ENCODE measurements at places on chromosomes 1 and 21.
A peak's percentile ranks its signal among the peaks of the same experiment; 100 is the strongest.

DNA sequence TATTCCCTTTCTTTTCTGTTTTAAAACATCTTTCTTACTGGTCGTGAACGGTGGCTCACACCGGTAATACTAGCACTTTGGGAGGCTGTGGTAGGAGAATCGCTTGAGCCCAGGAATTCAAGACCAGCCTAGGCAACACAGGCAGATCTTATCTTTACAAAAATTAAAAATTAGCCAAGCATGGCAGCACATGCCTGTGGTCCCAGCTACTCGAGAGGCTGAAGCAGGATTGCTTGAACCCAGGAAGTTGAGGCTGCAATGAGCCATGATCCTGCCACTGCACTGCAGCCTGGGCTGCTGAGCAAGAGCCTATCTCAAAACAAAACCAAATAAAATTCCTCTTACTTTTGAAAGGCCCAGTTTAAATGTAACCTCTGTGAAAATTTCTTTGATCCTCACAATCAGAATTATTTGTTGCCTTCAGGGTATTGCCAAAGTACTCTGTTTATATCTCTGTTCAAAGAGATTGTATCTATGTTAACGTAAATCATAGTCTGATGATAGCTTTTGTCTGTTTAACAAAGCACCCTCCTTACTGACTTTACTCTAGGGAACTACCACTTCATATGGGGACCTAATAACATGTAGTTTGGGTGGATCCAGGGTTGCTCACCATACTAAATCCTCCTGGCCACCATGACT is 71.6 kb downstream of the RERE start:
- DNase-seq, result no peak

DNA sequence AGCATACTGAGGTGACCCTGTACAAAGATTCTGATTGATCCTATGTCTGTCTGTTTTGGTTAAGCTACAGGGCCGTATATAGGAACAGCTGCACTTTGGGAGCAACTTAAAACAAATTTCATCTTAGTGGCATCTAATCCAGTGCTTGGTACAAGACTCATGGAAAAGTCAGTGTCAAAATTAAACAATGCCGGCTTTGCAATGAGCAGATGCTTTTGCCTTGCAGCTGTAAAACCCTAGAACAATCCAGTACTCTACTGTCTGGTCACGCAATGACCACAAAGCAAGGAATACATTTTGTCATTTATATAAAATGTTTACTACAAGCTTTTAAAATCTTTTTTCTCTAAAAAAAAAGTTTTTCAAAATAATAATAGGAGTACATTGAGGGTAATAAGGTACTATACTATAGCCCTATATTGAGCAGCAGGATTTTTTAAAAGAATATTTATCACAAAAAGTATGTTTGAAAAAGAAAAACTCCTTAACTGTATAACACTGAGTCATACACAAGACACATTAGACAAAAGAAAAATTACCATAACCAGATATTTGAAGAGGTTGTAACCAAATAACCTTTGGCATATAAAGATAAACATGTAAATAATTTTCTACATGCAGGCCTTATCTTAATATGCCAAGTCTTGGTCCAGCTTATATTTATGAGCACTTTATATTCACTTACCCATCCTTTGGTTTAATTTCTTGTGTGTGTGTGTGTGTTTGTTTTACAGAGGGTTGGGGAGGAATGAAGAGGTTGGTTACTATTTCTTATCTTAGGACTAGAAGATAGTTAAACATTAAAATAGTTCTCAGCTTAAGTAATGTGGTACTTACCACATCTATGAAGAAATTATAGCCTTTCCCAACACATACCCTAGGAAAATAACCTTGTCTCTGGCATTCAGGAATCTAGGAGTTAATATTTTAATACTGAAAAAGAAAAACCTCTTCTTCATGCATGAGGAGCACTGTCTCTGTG is 262.3 kb downstream of the FAF1 start:
- DNase-seq, result no peak

- no peak for DNase-seq
These were observed 9.8 kb downstream of the OVGP1 start for GRCh38 chr1:111417755-111418154.

- DNase-seq, result no peak
These were observed 1353.1 kb upstream of the ADGRL4 start for GRCh38 chr1:80359666-80360065.

GRCh38 chr1:227318853-227319607 is 738 bp upstream of the CDC42BPA start:
- DNase-seq, result peak; percentile 28

DNA sequence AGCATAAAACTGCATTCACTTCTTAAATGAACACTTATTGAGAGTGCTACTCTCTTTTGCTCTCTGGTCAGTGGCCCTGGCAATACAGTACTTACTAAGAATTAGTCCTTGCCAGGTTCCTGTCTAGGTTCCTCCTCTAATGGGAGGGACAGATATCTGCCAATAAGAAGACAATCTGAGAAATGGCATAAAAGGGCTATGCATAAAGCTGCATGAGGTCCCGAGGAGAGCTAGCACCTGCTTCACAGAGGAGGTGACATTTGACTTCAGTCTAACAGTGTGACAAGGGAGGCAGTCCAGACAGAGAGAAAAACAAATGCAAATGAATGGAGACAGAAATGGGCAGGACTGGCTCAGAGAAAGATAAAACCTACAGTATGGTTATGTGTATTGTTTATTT is 357.1 kb upstream of the SGIP1 start:
- no peak for DNase-seq

- DNase-seq, result no peak
These were observed 7.4 kb downstream of the SLC16A4 start for GRCh38 chr1:110383251-110383990.

- DNase-seq, result no peak
These were observed 631.8 kb downstream of the AJAP1 start for GRCh38 chr1:5286244-5286643.

DNA sequence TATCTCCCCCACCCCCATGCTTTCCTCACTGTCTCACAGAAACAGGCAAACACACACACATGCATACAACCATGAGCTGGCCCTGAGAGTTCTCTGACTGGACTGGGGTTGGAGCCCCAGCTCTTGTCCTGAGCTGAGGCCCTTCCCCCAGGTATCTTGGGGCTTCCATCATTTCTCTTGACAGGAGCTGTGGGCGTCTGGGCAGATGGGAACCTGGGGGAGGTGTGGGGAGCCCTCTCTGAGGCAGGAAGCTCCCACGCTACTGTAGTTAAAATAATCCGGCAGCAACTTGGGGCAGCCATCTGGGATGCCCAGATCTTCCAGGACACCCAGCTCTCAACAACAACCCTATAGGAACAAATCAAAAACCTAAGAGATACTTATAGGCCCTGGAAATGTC is 2.7 kb upstream of the KIF21B start:
- no peak for DNase-seq

GRCh38 chr1:59006289-59006658 is 222.4 kb upstream of the JUN start:
- DNase-seq, result no peak

GRCh38 chr1:19437891-19438294 is 47.4 kb downstream of the CAPZB start:
- DNase-seq, result no peak

DNA sequence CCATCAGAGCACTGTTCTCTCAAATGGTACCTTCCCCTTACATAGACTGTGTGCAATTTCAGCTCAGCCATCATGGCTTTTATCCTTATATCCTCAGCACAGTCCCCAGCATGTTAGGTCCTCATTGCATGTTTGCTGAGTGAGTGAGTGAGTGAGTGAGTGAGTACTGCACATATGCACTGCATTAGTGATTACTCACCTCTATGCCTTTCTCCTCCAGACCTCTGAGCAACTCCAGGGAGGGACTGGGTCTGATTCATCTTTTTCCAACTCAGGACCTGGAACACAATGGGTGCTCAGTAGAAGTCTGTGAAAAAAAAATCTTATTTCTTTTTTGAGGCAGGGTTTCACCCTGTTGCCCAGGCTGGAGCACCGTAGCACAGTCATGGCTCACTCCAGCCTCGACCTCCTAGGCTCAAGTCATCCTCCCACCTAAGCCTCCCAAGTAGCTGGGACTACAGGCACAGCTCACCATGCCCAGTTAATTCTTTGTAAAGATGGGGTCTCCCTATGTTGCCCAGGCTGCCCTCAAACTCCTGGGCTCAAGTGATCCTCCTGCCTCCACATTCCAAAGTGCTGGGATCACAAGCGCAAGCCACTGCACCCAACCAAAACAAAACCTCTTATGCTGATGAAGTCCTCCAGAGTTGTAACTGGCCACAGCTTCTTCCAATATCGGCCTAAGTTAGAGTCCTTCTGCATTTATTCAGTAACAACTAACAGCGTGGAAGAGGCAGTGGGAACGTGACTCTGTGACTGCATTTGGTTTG is 23.7 kb downstream of the RNU5D-1 start:
- no peak for DNase-seq

DNA sequence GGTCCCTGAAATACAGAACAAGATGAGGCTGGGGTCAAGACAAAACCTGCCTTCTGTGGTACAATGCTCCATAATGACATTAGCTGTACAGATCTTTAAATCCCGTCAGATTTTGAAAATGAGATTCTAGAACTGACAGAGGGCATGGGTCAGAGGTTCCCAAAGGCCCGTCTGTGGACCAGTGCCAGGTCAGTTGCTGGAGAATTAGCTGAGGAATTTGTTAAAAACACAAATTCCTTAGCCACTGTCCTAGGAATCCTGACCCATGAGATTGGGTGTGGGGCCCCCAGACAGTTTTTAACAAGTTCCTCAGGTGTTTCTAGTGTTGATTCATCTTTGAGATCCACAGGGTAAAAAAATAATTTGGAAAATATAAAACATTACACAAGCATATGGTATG is 97.0 kb downstream of the SIPA1L2 start:
- DNase-seq, result no peak

- no peak for DNase-seq
These were observed 39.5 kb downstream of the IRF2BP2 start for GRCh38 chr1:234570329-234571120.

GRCh38 chr21:45607021-45607908 is 36.3 kb upstream of the PCBP3 start:
- no peak for DNase-seq

DNA sequence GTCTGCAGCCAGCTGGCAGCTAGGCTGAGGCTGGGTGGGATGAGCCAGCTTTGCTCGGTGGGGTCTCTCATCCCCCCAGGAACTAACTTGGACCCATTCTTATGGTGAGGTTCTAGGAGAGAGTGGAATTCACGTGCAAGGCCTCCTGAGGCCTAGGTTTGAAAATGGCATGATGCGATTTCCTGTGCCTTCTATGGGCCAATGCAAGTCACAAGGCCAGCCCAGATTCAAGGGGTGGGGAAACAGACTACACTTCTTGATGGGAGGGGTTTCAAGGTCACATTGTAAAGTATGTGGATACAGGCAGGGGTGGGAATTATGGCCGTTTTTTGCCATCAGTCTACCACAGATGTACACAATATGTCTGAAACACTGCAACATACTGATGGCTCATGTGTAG is 48.3 kb downstream of the HTR6 start:
- DNase-seq, result no peak

- no peak for DNase-seq
These were observed 3.0 kb upstream of the LCE1E start for GRCh38 chr1:152783095-152783494.
